ENCODE measurements at places on chromosomes 6 and 20.

DNA sequence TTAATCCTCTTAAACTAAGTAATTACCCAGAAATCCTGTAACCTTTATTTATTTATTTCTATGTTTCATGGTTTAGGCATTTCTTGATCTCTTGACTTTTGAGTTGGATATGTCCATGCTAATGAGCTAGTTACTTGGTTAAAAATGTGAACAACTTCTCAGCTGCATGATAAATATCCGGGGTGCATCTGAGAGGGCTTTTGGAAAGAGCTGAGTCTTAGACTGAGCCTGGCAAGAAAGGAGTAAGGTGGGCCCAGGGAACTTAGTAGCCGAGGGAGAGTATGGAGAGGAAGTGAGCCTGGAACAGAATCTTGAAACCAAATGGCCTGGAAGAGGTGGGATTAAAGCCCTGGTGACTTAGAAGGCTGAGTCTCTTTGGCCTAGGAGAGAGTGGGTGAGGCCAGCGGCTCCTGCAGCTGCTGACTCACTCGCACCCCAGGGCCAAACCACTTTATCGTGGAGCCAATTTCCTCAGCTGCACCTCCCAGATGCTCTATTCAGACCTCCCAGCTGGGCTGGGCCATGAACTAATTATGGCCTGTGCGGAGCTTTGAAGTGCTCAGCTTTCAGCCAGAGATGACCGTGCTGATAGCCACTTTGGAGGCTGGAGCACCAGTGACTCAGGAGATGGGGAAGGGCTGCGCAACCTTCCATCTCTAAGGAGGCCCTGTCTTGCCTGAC, 19.1 kb downstream of the TGM3 start:
- peak; percentile 47 for DNase-seq

- DNase-seq = no peak
These were observed 125.9 kb upstream of the LOC128125822 start for GRCh38 chr6:63446405-63446804.

- DNase-seq = no peak
These were observed 133.8 kb downstream of the CLIC5 start for GRCh38 chr6:45881705-45882467.

- no peak for DNase-seq
These were observed 3.7 kb downstream of the PRSS16 start for GRCh38 chr6:27251112-27251605.

Measured in fibroblast of skin of back (primary cell).